BJ (cell line): ENCODE measurements at places on chromosomes 12 and 14. TPM values are rescaled to one million over a fixed set of nuclear protein-coding genes. Genes with fewer than 3 reads are reported as not detected.

GRCh38 chr14:95497561-95498011, 18.9 kb downstream of the SYNE3 start:
- no peak for DNase-seq

The ZNF10 gene
- polyA plus RNA-seq, result 2.0 and 4.3 TPM in 2 replicates

The PTPRO gene
- 0.23 and 0.60 TPM in 2 replicates for polyA plus RNA-seq

DNA sequence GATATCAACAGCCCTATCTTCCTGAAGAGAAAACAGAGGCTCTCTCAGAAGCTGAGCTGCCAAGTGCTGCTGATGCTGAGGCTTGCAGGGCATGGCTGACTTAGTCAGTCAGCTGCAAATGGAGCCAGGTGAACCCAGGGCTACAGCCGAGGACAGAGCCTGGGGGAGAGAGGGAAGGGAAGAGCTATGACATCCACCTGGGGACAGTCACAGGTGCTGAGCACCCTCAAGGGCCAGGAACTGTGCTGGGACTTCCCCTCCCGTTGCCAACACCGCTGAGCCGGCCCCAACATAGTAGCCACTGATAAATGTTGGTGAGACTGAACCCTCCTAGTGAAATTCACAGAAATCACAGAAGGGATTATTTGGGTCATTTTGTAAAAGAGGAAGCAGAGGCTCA, 6.7 kb upstream of the CHGA start:
- no peak for DNase-seq

DNA sequence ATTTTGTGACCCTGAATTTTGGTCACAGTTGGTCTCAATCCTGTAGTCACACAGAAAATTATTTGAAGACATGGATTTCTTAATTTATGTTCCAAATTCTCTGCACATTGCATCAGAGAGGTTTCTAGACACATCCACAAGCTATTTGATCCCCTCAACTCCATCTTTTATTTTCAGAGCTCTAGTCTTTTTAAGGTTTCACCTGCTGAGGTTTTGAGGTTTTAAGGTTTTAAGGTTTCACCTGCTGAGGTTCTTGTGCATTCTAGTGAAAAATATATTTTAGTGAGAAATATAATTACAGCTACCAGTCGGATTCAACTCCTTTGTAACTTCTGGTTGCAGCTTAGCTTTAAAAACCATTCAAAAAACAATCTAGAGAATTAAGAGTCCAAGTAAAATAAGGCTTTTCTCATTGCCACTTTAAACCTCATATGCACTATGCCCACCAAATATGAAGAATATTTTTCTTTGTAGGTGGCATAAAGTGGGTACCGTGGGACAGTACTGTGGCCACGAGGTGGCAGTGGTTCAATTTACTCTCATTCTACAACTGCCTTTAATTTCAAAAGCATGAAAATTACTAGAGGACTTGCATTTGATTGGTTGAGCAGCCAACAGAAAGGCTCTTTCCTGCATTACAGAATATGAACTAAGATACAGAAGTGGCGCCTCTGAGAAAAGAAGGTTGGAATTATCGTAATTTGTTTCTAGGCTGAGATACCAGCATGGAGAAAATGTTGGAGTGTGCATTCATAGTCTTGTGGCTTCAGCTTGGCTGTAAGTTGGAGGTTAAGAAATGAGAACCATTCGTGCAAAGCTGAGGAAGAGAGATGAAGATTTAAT, 366.5 kb upstream of the OR4E1 start:
- no peak for DNase-seq

DNA sequence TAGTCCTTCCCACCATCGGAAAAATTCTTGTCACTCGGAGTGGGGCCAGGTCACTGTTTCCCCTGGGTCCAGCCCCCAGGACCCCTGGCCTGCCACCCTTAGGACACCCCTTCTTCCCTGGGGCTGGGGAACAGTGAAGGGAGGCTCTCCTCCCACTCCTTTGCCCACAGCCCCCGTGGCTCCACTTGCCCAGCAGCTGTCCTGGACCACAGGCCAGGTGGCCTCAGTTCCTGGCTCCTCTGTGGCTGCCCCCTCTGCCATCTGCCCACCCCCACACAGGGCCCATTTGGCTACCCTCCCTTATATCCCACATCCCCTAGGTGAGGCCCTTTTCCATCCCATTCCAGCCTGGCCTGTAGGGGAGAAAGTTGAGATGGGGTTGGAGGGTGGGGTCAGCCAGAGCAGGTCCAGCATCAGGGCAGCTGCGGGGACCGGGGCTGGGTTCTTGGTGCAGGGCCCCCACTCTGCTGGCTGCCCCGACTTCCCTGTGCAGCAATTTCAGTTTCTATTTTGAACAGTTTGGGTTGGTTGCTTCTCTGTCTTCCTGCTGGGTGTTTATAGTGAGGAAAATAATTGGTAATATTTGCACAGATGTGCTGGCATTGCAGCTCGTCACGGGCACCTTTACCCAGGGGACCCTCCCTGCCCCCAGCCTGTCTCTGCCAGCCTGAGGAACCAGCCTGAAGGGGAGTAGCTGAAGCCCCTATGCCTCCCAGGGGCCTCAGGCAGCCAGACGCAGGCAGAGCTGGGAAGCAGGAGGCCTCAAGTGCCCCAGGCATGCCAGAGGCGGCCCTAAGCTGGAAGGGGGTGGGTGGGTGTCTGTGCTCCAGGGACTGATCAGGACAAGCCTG, 23.4 kb downstream of the SYNDIG1L start:
- no peak for DNase-seq

DNA sequence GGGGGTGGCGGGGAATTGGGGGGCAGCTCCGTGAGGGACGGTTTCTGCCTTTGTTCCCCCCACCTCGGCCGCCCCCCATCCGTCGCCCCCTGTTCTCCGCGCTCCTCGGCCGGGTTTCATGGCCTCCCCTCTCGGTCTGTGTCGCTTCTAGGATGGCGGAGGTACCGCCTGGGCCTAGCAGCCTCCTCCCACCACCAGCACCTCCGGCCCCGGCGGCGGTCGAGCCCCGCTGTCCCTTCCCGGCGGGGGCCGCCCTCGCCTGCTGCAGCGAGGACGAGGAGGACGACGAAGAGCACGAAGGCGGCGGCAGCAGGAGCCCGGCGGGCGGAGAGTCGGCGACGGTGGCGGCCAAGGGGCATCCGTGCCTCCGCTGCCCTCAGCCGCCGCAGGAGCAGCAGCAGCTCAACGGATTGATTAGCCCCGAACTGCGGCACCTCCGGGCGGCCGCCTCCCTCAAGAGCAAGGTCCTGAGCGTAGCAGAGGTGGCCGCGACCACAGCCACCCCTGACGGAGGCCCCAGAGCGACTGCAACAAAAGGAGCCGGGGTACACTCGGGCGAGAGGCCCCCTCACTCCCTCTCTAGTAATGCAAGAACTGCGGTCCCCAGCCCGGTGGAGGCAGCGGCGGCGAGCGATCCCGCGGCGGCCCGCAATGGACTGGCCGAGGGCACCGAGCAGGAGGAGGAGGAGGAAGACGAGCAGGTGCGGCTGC, 575 bp downstream of the NAA30 start:
- DNase-seq, result no peak

- DNase-seq, result no peak
These were observed 10.7 kb downstream of the PKP2 start for GRCh38 chr12:32885831-32886230.

DNA sequence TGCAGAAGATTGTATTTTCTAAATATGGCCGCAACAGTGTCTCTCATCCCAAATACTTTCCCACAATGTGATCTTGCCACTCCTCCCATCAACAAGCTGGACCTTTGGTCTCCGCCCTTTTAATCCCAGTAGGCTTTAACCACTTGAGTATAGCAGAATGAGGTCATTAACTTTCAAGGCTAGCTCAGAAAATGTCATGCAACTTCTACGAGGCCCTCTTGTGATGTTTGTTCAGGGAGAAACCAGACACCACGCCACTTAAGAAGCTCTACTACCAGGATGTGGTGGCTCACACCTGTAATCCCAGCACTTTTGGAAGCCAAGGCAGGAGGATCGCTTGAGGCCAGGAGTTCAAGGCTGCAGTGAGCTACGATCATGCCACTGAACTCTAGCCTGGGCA, 20.1 kb upstream of the OR6J1 start:
- no peak for DNase-seq

GRCh38 chr12:48687592-48687991, 5.6 kb upstream of the KANSL2 start:
- DNase-seq, result no peak

- DNase-seq, result no peak
These were observed 510.4 kb downstream of the SLC16A7 start for GRCh38 chr12:60106214-60106613.

GRCh38 chr14:105855893-105856675, 329.7 kb downstream of the TMEM121 start:
- no peak for DNase-seq

DNA sequence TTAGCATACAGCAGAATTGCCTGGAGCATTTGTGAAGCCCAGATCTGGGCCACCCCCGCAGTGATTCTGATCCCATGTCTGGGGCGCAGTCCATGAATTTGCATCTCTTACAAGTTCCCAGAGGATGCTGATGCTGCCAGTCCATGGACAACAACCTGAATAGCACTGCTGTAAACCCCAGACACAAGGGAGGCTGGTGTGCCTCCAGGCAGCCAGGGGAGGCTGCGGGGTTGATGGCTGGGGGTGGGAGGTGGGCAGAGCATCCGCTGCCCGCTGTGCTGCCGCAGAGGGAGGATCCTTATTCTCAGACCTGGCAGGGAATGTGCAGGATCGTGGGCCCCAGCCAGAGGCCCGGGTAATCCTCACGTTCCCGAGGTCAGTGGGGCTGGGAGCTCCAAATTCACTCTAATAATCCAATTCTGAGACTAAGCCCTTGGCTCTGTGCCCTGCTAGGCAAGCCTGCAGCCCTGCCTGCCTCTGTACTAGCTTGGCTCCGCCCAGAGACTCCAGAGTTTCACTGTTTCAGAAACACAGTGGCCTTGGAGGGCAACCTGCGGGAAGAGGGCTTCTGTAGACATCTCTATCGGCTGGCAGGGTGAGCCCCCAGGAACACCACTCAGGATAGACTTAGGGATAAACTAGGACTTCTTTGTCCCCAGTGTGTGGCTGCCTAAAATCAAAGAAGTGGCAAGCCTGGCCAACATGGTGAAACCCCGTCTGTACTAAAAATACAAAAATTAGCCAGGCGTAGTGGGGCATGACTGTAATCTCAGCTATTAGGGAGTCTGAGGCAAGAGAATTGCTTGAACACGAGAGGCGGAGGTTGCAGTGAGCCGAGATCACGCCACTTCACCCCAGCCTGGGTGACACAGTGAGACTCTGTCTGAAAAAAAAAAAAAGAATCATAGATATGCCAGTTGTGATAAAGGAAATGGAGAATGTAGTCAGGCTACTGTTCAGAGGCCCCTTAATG, 17.8 kb upstream of the MLEC start:
- no peak for DNase-seq

GRCh38 chr14:105241641-105242040, 6.7 kb upstream of the BTBD6 start:
- DNase-seq, result no peak
